ENCODE measurements at places on chromosomes 13 and 19. TPM values are rescaled to one million over a fixed set of nuclear protein-coding genes. Genes with fewer than 3 reads are reported as not detected.
A peak's percentile ranks its signal among the peaks of the same experiment; 100 is the strongest.

GRCh38 chr19:3368848-3369336 lies 2.5 kb downstream of the NFIC start:
- no peak for DNase-seq

DNA sequence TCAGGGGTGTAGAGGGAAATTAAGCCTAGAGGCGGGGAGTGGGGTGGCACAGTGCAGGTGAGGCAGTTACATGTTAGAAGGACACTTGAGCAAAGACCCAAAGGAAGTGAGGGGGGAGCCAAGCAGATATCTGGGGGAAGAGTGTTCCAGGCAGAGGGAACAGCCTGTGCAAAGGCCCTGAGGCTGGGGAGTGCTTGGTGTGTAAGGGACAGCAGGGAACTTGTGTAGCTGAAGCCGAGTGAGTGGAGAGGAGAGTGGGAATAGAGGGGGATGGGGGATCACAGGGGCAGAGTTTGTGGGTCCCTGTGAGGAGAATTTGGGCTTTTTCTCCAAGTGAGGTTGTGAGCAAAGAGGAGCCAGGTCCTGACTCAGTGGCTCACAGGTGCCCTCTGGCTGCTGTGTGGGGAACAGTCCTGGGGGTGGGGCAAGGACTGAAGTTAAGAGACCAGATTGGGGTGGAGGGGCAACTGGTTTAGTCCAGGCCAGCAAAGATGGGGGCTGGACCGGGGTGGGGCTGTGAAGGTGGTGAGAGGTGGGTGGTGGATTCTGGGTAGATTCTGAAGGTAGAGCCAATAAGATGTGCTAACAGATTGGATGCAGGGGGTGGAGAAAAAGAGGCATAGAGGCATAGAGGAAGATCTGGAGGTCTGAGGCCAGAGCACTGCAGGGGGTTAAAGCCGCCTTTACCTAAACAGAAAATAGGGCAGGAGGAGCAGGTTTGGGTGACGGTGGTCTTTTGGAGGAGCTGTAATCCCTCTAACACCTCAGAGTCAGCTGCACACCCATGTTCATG lies 75.3 kb downstream of the CACNA1A start:
- DNase-seq, result peak; percentile 51

- DNase-seq, result no peak
These were observed 16.5 kb upstream of the ATP1A3 start for GRCh38 chr19:42010245-42011126.

DNA sequence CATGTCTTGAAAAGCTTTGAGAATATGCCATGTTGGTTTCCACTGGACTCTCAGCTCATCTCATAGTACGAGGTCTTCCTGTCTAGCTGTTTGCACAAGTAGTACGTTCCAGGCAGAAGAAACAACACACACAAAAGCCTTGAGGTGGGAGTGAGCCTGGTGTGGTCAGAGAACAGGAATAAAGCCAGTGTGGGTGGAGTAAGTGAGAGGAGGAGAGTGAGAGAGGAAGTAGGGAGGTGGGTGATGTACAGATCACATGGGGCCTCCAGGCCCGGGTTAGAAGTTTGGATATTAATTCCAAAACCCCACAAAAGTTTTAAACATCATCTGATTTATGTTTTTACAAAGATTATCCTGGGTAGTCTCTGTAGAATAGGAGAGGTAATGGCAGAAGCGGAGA lies 230.6 kb downstream of the MTUS2 start:
- no peak for DNase-seq

- no peak for DNase-seq
These were observed 379.9 kb downstream of the LIG4 start for GRCh38 chr13:107835339-107836018.

- DNase-seq, result no peak
These were observed 164.0 kb upstream of the ZNF507 start for GRCh38 chr19:32181216-32181920.

GRCh38 chr19:7311911-7312310 lies 17.7 kb upstream of the INSR start:
- no peak for DNase-seq

GRCh38 chr19:39208175-39208795 lies 4.2 kb upstream of the SYCN start:
- no peak for DNase-seq

DNA sequence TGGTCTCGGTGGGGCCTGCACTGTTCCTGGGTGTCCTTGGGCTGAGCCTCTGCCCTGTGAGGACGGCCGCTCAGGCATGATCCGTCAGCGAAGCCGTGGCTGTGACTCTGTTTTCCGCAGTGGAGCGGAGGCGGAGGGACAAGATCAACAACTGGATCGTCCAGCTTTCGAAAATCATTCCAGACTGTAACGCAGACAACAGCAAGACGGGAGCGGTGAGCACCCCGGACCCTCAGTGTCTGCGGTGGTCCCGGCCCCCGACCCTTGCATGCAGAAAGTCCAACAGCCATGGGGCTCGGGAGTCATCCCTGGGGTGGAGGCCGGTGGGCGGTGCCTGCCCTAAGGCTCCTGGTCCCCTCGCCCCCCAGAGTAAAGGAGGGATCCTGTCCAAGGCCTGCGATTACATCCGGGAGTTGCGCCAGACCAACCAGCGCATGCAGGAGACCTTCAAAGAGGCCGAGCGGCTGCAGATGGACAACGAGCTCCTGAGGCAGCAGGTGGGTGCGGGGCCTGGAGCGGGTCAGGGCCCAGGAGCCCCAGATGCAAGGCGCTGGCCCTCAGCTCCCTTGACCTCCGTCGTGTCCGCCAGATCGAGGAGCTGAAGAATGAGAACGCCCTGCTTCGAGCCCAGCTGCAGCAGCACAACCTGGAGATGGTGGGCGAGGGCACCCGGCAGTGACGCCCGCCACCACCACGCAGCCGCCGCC lies 3.6 kb upstream of the HAMP start:
- no peak for DNase-seq

DNA sequence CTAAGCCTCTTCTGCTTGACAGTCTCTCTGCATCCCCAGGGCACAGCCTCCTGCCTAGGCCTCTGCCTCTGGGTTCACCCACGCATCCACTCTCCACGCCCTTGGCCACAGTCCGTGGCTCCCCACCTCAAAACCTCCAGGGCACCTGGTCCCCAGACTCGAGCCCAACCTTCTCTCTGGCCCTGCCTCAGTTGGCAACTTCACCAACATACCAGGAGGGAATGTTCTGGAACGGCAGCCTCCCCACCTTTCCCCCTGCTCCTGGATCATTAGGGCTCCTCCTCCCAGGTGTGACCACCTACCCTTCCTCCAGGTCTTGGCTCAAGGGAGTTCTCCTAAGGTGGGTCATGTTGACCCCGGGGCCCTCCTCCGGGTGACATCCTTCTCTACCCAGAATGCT lies 69.1 kb downstream of the SOX1 start:
- DNase-seq, result no peak

DNA sequence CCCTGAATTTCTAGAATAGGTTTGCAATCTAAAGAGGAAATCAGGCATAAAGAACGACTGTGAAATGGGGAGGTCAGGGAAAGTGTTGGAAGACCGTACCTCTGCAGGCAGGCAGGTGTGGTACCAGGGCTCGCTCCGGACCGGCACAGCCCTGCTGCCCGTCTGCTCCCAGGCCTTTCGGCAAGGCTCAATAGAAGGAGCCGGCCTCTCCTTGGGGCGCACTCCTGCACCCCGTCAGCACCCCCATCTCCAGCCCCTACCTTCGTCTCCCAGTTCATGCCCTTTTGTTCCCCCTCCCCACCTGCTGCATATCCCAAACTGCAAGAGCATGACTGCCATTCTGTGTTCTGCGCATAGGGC lies 139.8 kb upstream of the SOX1 start:
- DNase-seq, result no peak

GRCh38 chr19:38386971-38387549 lies 774 bp downstream of the GGN start:
- DNase-seq, result peak; percentile 25

- DNase-seq, result peak; percentile 57
These were observed 69.0 kb downstream of the COL4A2 start for GRCh38 chr13:110376120-110376519.

GRCh38 chr13:105825071-105825470 lies 710.4 kb downstream of the EFNB2 start:
- DNase-seq, result no peak

- DNase-seq, result no peak
These were observed 112.9 kb upstream of the IRS2 start for GRCh38 chr13:109899316-109899715.

GRCh38 chr19:32018014-32018413 lies 327.4 kb upstream of the ZNF507 start:
- DNase-seq, result peak; percentile 49

GRCh38 chr19:31166206-31166605 lies 183.0 kb downstream of the TSHZ3 start:
- DNase-seq, result no peak

DNA sequence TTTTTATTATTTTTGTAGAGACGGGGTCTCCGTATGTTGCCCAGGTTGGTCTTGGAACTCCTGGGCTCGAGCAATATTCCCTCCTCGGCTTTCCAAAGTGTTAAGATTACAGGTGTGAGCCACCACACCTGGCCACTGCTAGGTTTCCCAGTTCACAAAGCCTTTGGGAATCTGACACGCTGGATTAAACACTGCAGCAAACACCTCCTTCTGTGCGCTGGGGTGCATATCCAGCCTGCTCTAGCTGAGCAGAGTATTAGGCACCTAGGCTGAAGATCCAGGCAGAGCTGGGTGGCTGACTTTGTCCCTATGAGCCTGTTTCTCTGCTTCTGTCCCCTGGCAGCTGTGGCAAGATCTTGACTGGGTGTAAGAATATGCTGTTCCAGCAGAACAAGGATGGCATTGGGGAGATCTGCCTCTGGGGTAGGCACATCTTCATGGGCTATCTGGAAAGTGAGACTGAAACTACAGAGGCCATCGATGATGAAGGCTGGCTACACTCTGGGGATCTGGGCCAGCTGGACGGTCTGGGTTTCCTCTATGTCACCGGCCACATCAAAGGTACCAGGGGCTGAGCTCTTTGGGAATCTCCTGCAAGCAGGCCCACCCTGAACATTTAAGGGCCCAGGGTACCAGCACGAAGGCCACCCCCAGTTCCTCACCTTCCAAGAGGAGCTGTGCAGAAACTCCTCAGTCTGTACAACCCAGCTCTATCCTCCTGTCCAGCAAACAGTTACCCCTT lies 49.8 kb downstream of the ACSBG2 start:
- DNase-seq, result no peak

GRCh38 chr13:34913040-34913439 lies 29.0 kb upstream of the NBEA start:
- peak; percentile 34 for DNase-seq

DNA sequence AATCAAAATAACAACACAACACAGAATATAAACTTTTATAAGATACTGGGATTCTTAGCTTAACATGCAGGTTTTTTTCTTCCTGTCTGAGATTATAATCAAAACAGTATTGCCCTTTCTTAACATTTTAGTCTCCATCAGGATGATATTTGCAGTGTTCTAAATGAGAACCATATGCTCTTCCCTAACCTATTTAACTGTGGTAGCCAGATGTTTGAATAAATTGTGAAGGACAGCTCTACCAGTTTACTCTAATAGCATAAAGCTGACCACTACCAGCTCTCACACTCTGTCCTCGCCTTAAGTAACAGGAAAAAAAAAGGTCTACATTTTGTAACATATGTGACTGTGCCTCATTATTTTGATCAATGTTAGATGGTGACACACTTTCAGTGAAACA lies 618.7 kb upstream of the SGCG start:
- no peak for DNase-seq

DNA sequence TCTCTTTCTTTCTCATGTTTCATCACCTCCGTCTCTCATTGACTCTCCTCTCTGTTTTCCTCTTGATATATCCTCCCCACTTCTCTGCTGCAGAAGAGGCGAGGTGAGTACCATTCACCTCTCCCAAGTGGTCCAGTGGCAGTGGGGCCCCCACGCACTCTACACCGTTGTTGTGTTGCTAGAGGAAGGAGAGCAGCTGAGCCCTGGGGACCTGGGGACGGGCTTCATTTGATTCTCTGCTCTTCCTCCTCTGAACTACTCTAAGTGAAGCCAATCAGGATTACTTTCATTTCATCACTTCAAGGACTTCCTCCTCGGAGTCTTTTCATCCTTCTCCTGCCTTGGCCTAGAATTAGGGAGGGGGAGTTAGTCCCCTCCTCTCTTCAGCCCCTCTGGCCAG lies 64.6 kb downstream of the CCNE1 start:
- no peak for DNase-seq

DNA sequence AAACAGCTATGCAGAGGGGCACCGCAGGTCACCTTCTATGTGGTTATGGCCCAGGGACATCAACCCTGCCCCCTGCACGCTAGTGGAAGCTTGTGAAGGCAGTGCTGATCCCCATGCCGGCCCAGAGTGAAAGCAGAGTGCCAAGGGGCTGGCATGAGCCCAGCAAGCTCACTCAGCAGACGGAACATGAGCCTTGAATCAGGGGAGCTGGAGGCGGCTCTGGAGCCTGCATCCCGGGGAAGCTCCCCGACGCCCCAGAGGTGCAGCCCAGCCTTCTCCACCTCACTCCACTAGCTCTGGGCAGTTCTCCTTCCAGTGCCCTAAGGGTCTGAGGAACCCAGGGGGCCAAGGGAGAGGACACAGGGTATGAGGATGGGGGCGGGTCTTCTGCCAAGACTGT lies 19.0 kb upstream of the ISYNA1 start:
- no peak for DNase-seq

DNA sequence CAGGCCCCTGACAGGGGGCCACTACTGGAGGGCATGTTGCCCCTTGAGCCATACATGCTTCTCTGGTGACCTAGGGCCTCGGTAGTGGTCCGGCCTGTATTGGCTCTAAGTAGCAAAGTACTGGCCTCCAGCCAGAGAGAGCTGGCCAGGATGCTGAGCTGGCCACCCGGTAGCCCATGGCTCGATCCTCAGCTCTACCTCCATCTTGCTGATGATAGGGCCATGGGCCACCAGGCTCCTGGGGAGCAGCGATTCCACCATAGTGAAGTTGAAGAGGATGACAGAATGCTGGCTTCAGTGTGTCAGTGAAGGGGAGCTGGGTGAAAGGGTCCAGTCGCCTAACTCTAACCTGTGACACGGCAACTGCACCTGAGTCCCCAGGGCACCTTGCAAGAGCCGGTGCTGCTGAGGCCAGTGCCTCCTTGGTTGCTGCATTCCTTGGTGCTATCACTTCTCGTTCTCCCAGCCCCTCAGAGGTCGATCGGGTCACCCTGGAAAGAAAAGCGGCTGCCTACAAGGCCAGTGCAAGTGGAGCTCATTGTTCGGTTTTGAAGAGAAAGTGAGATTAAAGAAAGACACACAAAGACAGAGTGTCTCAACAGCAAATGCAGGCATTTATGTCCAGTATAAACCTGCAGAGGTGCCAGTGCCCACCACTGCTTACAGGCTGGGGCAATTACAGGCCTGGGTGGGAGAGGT lies 5.0 kb downstream of the FPR3 start:
- no peak for DNase-seq

GRCh38 chr19:3025549-3025886 lies 3.6 kb downstream of the TLE2 start:
- peak; percentile 67 for DNase-seq

ZSCAN4 gene
- total RNA-seq, result 0.12 TPM

ATCAY gene
- total RNA-seq, result 0.28 TPM

KLK14 gene
- total RNA-seq, result not detected

BABAM1 gene
- total RNA-seq, result 71.4 TPM

MADCAM1 gene
- 1.2 TPM for total RNA-seq

DUS3L gene
- 26.7 TPM for total RNA-seq

CEACAM19 gene
- total RNA-seq, result 2.8 TPM

AMH gene
- total RNA-seq, result 3.9 TPM

ZNF878 gene
- total RNA-seq, result 0.77 TPM

LRRC63 gene
- total RNA-seq, result not detected

NKPD1 gene
- total RNA-seq, result 0.08 TPM

KDM4B gene
- 22.2 TPM for total RNA-seq

Measured in hepatocyte (in vitro differentiated cells).